ENCODE measurements at places on chromosomes 2 and 18.

GRCh38 chr2:27571681-27572080 is 11.2 kb upstream of the ZNF512 start:
- DNase-seq: no peak

- peak; percentile 45 for DNase-seq
These were observed at the start of gene DTNB for GRCh38 chr2:25673300-25674076. TSS of gene DTNB (minus strand) at chr2:25673577. CDS start at chr2:25652660, 20,917 bp downstream.

DNA sequence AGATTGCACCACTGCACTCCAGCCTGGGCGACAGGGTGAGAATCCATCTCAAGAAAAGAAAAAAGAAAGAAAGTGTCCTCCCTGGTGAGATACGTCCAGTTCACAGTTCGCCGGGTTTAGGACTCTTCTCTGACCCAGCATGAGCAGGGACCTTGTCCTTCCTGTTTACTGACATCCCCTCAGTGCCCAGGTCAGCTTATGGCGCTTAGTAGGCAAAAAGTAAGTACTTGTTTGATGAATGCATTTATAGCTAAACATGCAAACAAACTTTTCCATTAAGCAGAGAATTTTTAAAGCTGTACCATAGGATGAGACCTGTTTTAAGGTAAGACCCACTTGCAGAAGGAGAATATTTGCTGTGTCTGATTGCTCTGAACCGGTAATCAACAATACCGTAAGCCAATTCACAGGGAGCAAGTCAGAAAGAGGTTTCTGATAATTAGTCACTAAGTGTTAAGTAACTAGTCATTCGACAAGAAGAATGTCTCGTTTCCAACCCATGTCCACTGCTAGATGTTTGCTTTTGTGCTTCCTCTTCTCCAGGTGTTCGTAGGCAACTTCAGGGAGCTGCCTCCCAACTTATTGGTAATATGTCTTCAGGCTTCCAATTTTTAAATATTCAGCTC is 40.0 kb downstream of the MOGAT1 start:
- DNase-seq: no peak

GRCh38 chr2:8822218-8822617 is 15.2 kb downstream of the KIDINS220 start:
- no peak for DNase-seq

DNA sequence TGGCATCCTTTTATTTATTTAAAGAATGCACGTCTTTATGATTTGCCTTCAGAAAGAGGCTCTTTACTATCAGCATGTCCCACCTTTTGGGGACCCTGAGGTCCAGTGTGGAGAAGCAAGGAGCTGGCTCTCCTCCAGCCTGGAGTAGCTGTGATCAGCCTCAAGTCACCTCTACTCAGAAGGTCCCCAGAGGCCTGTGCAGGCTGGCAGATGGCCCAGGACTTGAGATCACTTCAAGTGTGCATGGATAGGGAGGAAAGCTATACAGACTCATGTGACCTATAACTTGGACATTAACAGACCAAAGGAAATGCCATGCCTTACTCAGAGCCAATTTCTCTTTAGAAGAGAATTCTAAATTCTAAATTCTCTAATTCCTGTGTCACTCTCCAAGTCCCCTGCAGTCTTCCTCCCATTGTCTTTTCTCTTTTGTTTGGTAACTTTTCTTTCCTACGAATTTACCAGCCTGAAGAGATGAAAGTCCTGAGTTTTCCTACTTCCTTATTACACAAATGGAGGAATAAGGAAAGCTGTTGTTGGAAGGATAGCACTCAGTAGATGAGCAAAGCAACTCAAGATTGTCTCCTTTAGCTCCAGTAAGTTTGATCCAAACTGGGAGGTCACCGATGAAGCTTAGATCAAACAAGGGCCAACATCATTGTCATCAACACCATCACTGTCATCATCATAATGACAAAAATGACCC is 163.9 kb downstream of the GFPT1 start:
- no peak for DNase-seq
